ENCODE measurements at places on chromosomes 1 and 21.

DNA sequence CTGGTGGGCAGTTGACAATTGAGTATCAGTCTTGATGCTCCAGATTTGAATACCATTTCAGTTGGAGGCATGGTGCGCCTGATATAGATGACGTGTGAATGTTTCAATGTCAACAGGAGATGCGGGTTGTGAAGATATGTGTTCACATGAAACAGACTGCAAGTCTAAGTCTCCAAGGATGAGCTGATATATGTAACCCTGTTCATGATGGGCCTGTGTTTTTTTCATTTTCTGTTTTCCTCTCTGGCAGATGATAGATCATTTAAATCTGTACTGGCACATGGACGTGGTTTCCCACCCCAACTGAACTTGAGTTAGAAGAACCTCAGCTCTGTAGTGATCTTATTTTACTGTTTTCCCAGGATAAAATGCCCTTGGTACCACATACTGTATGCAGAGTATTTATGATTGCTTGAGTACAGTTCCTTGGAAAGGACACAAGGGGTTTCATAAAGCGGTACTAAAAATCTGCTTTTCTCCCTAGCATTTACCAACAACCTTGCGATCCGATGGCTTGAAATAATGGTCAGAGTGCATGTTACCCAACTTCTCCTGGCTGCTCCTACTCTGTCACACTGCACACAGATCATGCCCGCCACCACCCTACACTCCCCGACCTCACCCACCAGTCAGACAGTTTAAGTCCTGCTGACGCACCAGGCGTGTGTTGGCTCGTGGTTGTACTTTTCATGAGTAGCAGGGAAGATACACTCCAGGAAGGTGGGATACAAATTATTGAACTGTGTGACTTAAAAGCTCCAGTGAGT is 131.1 kb downstream of the NFIA start:
- no peak for DNase-seq

DNA sequence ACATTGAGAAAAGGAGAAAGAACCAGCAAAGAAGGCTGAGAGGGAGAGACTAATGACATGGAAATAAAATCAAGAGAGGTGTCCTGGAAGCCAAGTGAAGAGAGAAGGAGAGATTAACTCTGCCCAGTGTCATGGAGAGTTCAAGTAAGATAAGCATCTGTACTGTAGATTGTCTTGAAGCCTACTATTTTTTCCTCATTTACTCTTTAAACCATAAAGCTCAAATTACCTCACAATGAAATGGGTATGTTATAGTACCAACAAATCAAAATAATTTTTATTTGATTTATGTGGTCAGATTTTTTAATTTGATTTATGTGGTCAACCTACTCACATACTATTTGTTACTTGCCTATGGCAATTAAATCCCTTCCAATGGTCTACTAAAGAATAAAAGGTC is 5.2 kb upstream of the PALMD start:
- no peak for DNase-seq

DNA sequence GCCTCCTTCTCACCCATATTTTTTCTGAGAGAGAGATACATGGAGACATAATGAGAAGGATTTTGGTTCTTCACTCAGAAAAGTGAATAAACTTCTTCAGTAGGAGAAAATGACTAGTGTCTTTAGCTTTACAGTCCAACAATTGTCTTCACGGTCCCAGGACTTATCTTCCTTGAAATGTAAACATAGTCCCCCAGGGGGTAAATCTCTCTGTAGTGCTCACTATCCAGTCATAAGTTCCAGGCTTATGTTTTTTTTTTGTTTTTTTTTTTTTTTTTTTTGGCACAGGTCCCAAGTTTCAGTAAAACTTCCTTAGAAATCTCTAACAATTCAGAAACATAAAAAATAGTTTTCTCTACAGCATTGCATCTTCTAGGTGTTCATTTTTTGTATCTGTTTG is 890.2 kb upstream of the B3GALT2 start:
- no peak for DNase-seq

DNA sequence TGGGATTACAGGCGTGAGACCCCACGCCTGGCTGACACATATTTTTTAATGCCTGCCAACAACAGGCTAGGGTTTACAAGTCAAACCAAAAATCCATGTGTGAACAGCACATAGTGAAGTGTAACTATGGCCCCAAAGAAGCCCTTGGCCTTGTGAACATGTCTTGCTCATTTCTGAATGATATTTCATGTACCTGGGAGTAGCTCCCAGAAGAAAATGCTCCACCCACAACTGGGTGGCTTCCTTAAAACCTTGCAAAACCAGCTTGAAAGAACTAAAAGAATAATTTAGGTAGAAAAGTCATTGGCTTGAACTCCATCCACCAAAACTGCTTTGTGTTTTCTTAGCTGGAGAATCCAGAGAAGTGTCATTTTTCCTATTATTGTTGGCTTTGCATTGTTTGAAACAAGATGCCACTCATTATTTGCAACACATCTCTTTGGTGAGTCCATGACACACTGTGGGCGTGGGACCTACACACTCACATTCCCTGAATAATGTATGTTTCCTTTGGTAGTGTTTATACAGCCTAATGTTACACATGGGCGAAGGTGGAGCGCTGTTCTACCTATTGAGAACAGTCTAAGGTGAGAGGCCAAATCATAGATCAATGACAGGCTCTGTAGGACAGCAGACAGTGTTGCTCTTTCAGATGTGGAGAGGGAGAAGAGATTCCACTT is 28.5 kb upstream of the SDE2 start:
- peak; percentile 40 for DNase-seq

DNA sequence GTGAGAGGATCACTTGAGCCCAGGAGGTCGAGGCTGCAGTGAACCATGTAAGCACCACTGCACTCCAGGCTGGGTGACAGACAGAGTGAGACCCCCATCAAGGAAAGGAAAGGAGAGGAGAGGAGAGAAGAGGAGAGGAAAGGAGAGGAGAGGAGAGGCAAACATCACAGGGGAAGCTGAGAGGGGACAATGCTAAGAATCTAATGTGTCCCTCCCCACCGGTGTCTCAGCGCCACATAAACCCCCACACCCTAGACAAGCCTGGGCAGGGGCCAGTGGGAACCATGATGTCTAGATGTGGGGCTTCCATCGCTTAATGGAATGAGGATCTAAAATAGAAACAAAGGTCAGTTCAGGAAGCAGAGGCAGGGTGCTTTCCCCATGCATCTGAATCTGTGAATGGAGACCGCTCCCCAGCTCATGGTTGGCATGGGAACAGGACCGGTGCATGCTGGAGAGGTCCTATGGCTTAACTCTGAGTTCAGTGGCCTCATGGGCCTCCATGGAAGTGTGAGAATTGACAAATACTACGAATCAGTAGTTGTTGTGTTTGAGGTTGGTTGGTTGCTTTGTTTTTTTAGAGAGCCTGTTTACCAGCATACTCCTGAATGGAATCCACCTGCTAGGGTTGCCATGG is 16.3 kb upstream of the LAPTM5 start:
- no peak for DNase-seq

- DNase-seq: no peak
Measured at GRCh38 chr1:48025076-48025475, 27.9 kb upstream of the TRABD2B start.

DNA sequence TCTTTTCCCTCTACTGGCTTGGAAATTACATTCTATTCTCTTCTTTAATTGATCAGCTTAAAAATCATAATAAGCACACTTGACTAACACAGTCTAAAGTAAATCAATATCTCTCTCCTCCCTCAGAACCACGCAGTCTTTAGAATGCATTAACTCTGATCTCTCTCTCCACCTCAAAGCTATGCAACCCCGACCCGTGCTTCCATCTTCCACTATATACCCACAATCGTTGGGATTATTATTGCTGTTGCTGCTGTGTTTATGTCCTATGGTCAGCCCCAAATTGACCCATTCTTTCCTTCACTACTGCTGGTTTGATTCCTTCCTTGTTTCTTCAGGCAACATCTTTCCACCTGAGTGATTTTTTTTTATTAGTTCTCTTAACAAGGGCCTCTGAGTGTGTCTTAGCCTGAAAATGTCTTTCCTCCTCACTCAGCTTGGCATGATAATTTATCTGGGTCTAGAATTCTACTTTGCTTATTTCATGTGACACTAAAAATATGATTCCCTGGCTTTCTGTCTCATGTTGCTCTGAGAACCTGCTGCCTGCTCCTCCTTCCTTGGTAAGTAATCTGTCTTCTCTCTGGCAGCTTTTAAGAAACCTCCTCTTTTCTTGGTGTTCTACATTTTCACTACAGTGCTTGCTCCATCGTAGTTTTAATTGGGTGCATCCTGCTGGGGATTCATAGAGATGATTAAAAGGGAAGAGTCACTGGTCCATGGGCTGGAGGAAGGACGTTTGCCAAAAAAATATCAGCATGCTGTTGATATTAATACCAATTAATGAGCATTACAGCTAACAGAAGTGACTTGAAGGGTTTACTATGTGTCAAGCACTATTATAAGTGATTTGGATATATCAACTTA is 472.2 kb downstream of the MATN1 start:
- DNase-seq: no peak

- no peak for DNase-seq
Measured at GRCh38 chr1:219650880-219651279, 38.0 kb upstream of the ZC3H11B start.

GRCh38 chr1:92804721-92805201 is 19.9 kb upstream of the EVI5 start:
- DNase-seq: peak; percentile 41

DNA sequence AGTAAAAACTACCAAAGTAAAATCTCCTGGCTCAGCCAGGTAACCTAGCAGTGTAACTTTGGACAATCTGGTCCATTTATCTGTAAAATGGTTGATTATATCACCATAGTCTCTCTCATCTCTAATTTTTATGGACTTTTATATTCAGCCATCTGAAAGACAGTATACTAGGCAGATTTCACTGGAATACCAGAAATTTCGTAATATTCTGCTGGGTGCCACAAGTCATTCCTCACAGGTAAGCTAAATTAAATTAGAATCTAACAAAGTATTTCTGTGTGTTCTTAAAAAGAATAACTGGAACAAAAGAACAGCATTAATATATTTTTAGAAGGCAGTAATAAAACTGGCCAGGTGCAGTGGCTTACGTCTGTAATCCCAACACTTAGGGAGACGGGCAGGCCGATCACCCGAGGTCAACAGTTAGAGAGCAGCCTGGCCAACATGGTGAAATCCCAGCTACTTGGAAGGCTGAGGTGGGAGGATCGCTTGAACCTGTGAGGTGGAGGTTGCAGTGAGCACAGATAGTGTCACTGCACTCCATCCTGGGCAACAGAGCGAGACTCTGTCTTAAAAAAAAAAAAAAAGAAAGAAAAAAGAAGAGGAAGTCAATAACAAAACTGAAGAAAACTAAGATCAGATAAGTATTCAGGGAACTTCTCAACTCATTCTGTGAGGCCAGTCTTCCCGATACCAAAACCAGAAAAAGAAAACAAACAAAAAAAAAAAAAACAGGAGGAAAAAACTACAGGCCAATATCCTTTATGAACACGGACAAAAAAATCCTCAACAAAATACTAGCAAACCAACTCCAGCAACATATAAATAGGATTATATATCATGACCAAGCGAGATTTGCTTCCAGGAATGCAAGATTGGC is 35.9 kb downstream of the PIK3R3 start:
- DNase-seq: no peak

GRCh38 chr1:11072216-11072917 is 12.5 kb upstream of the SRM start:
- no peak for DNase-seq

DNA sequence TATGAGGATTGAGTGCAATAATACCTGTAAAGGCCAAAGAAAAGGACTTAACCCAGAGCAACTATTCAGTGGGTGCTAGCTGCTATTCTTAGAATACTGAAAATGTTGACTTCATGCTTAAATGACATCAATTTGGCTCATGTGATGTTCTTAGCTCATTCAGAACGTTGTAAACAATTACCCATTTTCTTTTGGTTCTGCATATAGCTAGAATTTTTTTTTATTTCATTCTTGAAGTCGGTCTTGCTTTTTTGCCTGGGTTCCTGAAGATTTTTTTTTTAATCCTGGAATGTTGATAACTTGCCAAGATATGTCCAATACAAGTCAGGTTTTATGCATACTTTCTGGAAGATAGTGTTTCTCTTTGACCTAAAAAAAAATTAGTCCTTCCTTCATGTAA is 772.0 kb downstream of the LTN1 start:
- peak; percentile 23 for DNase-seq

GRCh38 chr21:32956061-32956656 is 69.6 kb upstream of the OLIG2 start:
- no peak for DNase-seq

DNA sequence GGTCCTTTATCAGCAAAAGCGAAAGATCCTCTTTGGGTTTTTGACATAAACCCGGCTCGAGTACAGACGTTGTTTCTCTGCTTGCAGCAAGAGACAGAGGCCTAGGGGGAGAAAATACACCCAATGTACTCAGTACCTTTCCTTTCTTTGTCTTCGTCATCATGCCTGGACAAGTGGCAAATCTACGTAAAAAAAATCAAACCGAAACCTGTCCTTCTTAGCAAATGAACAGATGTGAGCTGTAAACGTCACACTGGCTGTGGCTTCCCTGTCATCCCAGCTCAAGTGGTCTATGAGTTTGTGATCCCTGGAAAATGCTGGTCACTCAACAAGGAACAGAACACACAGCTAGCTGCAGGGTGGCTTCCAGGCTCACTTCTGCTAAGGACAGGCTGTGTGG is 39.9 kb downstream of the STPG1 start:
- DNase-seq: no peak

DNA sequence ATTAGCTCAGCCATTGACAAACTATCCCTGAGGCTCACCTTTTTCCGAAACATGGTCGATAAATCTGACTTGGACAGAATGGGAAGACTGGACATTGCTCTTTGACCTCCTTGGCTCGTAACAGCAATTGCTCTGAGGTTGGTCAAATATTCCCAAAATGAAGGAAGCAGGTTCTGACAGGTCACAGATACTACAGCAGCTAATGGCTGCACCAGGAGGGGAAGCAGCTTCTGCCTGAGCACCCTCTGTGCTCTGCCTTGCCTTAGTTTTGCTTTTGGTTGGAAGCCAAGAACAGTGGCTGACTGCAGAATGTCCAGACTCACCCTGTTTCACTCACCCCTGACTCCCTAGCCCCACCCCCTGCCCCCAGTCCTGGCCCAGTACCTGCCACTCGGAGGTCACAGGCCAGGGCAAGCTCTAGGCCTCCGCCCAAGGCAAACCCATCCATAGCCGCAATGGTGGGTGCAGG is 15.4 kb downstream of the ECHDC2 start:
- no peak for DNase-seq

Data from suppressor macrophage treated with lipopolysaccharide for 1 hour (primary cell).